Naive thymus-derived CD4-positive, alpha-beta T cell (primary cell): ENCODE measurements at places on chromosomes 16 and 17. TPM values are rescaled to one million over a fixed set of nuclear protein-coding genes. Genes with fewer than 3 reads are reported as not detected.
A peak's percentile ranks its signal among the peaks of the same experiment; 100 is the strongest.

DNA sequence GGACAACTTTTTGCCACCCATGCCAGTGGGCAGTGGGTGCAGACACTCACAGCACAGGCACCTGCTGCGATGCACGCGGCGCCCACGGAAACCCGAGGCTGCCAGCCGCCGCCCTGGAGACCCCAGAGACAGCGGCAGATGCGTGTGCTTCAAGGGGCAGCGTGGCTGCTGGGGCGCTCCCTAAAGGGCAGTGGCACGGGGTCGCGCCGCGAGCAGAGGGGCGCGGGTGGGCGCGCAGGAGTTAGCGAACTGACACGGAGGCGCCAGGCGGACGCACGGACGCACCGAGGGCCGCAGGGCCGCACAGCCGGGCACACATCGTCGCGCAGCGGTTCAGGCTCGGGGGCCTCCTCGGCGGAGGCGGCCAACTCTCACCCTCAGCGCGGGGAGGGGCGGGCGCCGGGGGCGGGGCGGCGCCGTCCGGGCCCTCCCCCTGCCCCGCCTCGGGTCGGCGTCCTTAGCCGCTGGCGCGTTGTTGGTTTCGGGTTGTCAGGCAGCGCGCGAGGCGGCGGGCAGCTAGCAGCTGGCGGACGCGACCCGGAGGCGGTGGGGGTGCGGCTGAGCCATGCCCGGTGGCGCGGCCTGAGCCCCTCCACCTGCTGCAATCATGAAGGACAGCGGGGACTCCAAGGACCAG, at the start of gene KIF19:
Gene KIF19, plus strand, starts transcription at position 484 of the 637 bp plus-strand sequence. Its CDS starts 124 bp downstream, at position 608.
- H3K27me3 ChIP-seq: no peaks in the 10 kb centered on the region
- H3K36me3 ChIP-seq: no peaks in the 10 kb centered on the region
- peak within 1 kb of the TSS; percentile 48 for H3K4me3 ChIP-seq
- peaks cover 9% of the 10 kb centered on the region for H3K4me1 ChIP-seq

GRCh38 chr16:57998486-57998885, 2.0 kb downstream of the ZNF319 start:
- H3K27ac ChIP-seq: peak overlapping the region; percentile 85
- peaks cover 55% of the 10 kb centered on the region for H3K4me1 ChIP-seq
- no peaks in the 10 kb centered on the region for H3K27me3 ChIP-seq
- peaks cover 45% of the 10 kb centered on the region for H3K36me3 ChIP-seq

DNA sequence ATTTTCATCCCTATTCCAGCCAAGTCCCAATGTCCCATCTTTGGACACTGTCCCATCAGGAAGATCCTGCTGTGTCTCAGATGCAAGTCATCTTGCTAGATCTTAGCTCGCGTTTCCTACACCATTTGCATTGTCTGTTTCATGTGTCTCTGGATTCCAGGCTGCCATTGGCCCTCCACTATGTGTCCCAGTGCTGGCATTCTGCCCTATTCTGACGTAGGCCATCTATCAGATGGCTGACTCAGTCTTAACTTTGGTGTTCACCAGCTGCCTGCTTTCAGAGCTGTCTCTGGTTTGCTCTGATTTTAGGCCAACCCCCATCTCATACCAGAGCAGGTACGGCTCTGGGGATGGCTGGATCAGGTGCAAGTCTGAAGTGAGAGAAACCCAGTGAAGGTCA, 300.9 kb upstream of the ASIC2 start:
- no peak overlapping the region for H3K27ac ChIP-seq
- no peak overlapping the region for H3K4me3 ChIP-seq
- no peaks in the 10 kb centered on the region for H3K27me3 ChIP-seq
- no peaks in the 10 kb centered on the region for H3K36me3 ChIP-seq
- no peak for DNase-seq

DNA sequence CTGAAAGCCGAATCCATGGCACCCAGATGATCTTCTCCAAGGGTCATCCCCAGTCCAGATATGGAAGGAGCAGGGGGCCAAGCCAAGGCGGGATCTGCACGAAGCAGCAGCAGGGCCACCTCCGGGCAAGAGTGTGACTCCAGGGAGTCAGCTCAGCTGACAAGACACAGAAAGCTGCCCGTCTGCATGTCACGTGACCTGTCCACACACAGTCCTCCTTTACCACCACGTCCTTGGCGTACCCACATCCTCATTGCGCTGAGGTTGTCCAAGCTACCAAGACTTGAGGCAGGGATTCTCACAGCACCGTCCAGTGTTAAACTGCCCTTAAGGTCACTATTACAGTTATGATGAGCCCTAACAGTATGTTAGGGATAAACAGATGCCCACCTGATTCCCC, 11.3 kb upstream of the CYTH1 start:
- peaks cover 21% of the 10 kb centered on the region for H3K4me1 ChIP-seq
- no peak overlapping the region for H3K27ac ChIP-seq
- no peaks in the 10 kb centered on the region for H3K27me3 ChIP-seq
- no peak for DNase-seq
- H3K4me3 ChIP-seq: no peak overlapping the region
- peaks cover 15% of the 10 kb centered on the region for H3K36me3 ChIP-seq

- H3K27ac ChIP-seq: no peak overlapping the region
- H3K4me1 ChIP-seq: peaks cover 8% of the 10 kb centered on the region
- H3K27me3 ChIP-seq: no peaks in the 10 kb centered on the region
- no peak overlapping the region for H3K4me3 ChIP-seq
- no peak for DNase-seq
- peaks cover 4% of the 10 kb centered on the region for H3K36me3 ChIP-seq
These were observed 1.9 kb downstream of the TAX1BP3 start for GRCh38 chr17:3666516-3666915.

DNA sequence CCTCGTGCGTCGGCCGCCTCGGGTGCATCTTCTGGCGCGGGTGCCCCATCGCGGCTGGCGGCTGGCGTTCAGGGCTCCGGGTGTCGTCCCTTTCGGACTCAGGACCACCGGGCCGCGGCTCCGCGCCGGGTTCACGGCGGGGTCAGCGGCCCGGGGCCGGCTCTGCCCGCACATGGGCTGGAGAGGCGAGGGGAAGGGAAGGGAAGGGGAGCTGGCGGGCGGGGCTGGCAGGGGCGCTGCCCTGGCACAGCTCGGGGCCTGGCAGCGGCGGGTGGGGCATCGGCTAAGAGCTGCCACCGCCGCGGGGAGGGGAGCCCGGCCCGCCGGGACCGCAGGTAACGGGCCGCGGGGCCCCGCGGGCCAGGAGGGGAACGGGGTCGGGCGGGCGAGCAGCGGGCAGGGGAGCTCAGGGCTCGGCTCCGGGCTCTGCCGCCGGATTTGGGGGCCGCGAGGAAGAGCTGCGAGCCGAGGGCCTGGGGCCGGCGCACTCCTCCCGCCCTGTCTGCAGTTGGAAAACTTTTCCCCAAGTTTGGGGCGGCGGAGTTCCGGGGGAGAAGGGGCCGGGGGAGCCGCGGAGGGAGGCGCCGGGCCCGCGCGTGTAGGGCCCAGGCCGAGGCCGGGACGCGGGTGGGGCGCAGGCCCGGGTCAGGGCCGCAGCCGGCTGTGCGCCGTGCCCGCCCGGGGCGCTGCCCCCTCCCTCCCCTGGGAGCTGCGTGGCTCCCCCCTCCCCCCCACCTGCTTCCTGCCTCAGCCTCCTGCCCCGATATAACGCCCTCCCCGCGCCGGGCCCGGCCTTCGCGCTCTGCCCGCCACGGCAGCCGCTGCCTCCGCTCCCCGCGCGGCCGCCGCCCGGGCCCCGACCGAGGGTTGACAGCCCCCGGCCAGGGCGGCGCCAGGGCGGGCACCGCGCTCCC, 646 bp downstream of the HIC1 start:
- peaks cover 17% of the 10 kb centered on the region for H3K4me1 ChIP-seq
- peak overlapping the region; percentile 68 for H3K4me3 ChIP-seq
- no peaks in the 10 kb centered on the region for H3K27me3 ChIP-seq
- no peak for DNase-seq

GRCh38 chr17:3879591-3880417, 13.0 kb downstream of the CAMKK1 start:
- H3K4me1 ChIP-seq: no peaks in the 10 kb centered on the region
- H3K27me3 ChIP-seq: no peaks in the 10 kb centered on the region
- DNase-seq: no peak
- H3K27ac ChIP-seq: no peak overlapping the region
- H3K36me3 ChIP-seq: no peaks in the 10 kb centered on the region
- no peak overlapping the region for H3K4me3 ChIP-seq

WNT3 gene
- total RNA-seq: not detected in 2 replicates

CPPED1 gene
- 14.3 and 14.6 TPM in 2 replicates for total RNA-seq

DNA sequence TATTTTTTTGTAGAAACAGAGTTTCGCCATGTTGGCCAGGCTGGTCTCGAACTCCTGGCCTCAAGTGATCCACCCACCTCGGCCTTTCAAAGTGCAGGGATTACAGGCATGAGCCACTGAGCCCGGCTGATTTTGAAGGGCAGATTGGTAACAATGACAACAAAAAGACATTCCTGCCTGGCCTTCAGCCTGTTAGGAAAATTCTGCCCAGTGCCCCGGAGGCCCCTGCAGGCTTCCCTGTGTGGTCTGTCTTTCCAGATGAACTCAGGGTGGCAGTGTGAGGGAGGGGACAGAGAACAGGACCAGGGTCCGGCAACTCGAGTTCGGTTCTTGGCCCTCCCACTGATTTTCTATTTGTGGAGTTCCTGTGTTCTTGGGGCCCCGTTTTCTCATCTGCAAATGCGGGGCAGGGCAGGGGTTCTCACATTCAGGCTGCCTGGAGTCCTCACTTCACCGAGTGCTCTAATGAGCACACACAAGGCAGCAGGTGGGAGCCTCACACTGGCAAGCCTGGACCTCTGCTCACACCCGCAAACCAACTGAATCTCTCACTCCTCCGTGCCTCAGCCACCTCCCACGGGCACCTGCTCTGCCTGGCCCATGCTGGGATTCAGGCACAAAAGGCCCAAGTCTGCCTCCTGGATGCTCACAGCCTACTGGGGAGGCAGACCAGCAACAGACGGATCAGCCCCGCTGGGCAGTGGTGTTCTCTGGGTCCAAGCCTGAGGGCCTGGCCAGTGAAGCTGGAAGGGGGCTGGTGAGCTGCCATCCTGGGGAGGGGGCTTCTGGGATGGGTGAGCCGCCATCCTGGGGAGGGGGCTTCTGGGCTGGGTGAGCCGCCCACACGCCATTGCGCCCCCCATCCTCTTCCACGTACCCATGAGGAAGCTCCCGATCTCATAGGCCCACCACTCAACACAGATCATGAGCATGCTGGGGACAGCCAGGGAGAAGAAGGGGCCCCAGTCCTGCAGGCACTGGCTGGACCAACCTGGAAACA, 10.3 kb downstream of the SLC47A2 start:
- no peaks in the 10 kb centered on the region for H3K36me3 ChIP-seq
- no peaks in the 10 kb centered on the region for H3K4me1 ChIP-seq
- H3K27me3 ChIP-seq: no peaks in the 10 kb centered on the region

DNA sequence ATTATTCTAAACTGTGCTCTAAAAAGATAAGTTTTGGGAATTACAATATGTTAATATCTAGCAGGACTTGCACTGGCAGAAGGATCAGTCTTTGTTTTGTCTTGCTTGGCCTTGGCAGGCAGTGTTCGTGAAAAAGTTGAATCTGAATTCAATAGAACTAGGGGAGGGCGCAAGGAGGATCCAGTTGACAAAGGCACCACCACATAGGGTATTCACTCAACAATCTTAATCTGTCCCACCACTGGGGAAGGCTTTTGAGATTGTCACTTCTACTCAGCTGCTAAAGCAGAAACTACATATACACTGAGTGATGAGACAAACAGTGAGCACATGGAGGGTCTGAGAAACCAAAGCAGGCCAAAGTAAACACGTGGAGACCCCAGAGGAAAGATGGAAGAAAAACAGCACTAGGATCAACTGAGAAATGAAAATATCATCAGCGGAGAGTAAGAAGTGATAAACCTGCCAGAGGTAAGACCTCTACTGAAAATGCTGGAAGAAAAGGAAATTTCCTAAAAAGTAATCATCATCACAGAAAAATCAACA, 2.4 kb downstream of the AMFR start:
- H3K27ac ChIP-seq: no peak overlapping the region
- H3K27me3 ChIP-seq: no peaks in the 10 kb centered on the region
- DNase-seq: no peak
- no peak overlapping the region for H3K4me3 ChIP-seq
- peaks cover 6% of the 10 kb centered on the region for H3K4me1 ChIP-seq

PIK3R5 gene
- 73.5 TPM for total RNA-seq

KRT12 gene
- total RNA-seq: not detected

DNA sequence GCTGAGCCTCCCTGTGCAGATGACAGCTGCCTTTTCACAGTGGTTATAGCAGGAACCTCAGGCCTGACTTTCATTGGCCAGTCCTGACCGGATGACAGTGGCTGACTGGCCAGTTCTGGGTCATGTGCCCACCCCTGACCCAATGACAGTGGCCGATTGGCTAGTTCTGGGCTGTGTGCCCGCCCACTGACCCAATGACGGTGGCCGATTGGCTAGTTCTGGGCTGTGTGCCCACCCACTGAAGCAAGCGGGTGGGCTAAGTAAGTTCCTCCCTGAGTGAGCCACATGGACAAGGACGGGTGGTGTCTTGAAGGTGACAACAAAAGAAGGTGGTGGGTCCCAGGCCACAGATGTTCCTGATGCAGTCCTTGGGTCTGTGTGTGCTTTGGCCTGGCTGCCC, 9.5 kb downstream of the DEF8 start:
- no peaks in the 10 kb centered on the region for H3K36me3 ChIP-seq
- H3K27ac ChIP-seq: no peak overlapping the region
- H3K27me3 ChIP-seq: no peaks in the 10 kb centered on the region
- no peak for DNase-seq
- no peaks in the 10 kb centered on the region for H3K4me1 ChIP-seq
- H3K4me3 ChIP-seq: no peak overlapping the region

DNA sequence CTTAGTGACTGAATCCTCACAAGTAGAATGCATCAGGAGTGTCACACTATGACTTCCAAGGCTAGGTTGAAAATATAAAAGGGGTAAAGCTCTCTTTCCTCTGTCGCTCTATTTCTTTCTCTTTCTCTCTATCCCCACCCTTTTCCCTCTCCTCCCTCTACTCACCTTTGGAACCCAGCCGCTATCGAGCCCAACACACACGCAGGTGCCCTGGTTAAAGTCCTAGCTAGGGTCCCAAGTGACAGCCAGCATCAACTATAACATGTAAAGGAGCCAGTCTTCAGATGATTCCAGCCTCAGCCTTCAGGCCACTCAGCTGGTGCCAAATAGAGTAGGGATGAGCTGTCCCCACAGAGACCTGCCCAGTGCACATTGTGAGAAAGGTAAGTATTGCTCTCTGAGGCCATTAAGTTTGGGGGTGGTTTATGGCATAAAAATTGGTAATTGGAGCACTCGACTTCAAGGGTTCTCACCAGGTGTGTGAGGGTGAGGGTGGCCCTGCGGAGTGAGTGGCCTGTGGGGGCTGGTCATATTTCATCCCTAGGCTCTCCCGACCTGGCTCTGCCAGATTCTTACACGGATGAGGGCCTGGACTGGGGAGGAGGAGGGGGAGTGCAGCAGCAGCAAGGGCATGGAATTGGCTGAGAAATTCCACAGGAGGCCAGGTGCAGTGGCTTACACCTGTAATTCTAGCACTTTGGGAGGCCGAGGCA, 14.9 kb upstream of the C16orf54 start:
- DNase-seq: no peak
- H3K4me1 ChIP-seq: no peaks in the 10 kb centered on the region
- H3K27ac ChIP-seq: no peak overlapping the region
- H3K4me3 ChIP-seq: no peak overlapping the region

DNA sequence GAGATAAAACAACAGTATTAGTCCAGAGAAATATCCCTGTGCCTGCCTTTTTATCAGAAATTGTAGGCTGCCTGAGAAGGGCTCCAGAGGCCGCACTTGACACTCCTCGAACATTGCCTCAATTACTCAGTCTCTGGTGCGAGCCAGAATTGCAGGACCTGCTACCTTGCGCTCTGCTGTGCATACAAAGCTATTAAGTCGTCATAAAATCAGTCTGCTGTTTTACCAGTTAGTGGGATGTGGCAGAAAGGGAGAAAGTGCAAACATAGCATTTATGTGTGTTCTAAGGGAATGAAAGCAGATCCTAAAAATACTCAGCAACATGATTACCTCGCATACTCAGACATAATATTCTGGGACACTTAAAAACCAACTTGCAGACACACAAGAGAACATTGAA, 70.6 kb downstream of the TMC6 start:
- DNase-seq: no peak
- H3K36me3 ChIP-seq: peaks cover 8% of the 10 kb centered on the region
- H3K27me3 ChIP-seq: no peaks in the 10 kb centered on the region
- no peak overlapping the region for H3K4me3 ChIP-seq
